Fibroblast of the aortic adventitia (primary cell): ENCODE measurements at places on chromosomes 5 and 9. TPM values are rescaled to one million over a fixed set of nuclear protein-coding genes. Genes with fewer than 3 reads are reported as not detected.

DNA sequence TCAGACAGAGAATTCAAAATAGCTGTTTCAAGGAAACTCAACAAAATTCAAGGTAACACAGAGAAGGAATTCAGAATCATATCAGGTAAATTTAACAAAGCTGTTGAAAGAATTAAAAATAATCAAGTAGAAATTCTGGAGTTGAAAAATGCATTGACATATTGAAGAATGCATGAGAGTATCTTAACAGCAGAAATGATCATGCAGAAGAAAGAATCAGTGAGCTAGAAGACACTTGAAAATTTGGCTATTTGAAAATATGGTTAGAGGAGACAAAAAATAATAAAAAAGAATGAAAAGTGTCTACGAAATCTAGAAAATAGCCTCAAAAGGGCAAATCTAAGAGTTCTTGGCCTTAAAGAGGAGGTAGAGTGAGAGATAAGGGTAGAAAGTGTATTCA, 22.9 kb downstream of the LMBRD2 start:
- no peak for DNase-seq

DNA sequence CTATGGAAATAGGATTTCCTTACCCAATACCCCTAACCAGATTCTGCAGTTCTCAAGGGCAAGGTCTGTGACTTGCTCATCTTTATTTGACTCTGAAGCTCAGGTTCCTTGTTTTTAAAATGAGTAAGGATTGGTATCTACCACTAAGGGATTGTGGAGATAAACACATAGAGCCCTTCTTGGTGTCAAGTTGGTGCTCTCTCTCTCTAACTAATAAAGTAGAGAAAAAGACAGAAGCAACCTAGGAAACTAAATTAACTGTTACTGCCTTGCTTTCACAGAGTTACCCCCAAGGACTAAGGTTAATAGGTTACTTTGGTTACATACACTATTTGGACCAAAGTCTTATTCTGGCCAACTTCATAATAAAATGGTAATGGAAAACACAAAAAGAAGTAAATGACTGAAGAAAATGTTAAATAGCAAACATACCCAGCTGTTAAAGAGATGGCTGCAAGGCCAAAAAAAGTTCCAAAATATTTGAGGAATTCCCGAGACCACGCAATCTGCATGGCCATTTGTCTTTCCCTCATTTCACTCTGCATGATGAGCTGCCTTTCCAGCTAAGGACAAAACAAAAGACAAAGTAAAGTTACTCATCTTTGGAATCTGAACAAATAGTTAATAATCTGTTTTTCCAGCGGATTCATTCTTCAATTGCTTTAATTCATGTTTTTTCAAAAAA, 21.8 kb upstream of the RLN1 start:
- peak; percentile 16 for DNase-seq

- DNase-seq = no peak
These were observed 105.1 kb downstream of the SLC24A2 start for GRCh38 chr9:19683715-19684114.

- DNase-seq = no peak
These were observed 13.7 kb downstream of the RNF14 start for GRCh38 chr5:141982626-141983025.

DNA sequence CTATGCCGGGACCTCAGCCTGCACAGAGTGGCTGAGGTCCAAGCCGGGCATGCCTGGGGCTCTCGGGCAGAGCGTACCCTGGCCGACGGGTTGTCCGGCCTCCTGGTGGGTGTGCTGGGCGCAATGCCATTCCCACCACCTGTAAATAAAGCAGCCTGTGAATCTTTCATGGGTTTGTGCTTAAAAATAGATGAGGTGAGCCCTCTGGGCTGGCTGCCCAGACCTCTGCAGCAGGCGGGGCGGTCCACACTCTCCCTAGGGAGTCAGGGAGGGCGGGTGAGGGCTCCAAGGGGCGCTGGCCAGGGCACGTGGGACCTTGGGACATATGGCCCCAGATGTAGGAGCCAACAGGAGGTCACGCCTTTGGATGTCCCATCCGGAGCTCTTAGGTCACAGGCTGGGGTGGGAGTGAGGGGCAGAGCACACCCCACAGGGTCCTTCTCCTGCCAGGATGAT, 3.6 kb upstream of the AGPAT2 start:
- DNase-seq = no peak

- no peak for DNase-seq
These were observed 46.3 kb downstream of the SRFBP1 start for GRCh38 chr5:122008061-122008460.

GRCh38 chr5:134086943-134087305, 27.6 kb upstream of the TCF7 start:
- DNase-seq = no peak

DNA sequence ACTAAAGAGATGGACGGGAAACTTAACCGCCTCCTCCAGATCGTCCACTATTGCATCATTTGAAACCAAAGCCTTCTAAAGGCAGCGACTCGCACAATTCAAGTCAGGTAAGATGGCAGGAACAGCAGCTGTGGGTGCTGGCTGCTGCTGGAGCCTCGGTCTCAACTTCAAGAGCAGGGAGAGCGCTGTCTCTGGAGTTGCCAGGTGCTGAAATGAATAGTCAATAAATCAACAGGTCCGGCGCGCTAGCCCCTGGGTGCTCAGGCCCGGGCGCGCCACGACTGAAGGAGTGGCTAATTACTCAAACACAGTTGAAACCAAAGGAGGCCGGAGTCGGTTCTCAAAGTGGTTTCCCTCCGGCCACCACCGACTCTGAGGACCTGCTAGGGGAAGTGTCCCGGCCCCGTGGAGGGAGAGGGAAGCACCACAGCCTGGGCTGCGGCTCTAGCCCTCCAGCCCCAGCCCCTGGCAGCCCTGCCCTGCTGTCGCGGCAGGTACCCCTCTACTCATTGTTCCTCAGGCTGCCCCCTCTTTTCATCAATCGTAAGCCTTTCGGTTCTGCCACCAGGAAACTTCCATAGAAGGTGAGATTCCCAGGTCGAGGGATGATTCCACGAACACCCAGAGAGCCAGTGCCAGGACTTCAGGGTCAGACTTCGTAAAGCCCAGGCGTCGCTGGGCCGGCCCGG, 804 bp downstream of the TTC39B start:
- peak; percentile 49 for DNase-seq

DNA sequence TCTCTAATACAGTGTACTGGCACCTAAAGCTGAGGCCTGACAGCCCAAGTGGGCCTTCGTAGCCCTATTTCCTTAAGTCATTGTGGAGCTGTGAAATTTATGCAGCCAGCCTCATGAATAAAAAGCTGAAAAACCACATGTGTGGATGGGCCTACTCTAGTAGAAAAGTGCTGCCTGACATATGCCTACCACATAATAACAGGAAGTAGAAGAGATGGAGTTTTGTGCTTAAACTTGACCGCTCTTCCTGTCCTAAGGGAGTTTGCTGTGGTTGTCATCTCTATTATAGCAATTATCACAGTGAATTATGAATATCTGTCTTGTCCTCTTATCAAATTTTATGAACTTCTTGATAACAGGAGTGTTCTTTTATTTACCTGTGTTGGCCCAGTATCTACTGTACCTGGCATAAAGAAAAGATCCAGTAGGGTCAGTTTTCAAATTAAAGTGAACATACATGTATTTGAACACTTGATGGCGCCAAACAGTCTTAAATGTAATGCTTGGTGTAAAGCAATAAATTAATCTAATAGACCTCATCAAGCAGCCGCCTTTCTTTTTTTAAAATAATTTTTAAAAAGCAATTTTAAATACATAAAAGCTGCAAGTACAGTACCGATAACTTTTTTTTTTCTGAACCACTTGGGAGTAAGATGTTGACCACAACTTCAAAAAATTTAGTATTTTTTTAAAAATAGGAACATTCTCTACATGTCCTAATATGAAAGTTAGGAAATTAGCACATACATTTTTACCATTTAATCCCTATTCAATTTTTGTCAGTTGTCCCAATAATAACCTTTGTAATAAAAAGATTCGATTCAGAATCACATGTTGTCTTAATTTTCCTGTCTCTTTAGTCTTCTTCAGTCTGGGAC, 51.0 kb downstream of the FKTN start:
- DNase-seq = peak; percentile 70

DNA sequence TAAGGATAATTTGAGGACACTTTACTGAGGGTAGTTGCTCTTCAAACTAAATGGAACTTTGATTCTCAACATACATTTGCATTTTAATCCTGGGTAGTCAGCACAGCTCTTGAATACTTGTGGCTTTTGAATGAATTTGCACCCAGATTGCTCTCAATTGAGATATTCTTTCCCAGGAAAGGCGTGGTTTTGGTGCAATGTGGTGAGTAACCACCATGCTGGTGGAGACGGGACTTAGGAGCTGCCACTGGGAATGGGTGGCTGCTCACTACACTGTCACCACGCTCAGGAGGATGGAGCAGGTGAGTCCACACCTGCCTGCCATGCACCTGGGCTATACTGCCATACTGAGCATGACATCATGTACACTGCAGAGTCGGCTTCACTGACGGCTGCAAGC, 99.2 kb downstream of the IRX1 start:
- no peak for DNase-seq

GRCh38 chr5:107772418-107773310, 101.9 kb upstream of the EFNA5 start:
- DNase-seq = no peak

DNA sequence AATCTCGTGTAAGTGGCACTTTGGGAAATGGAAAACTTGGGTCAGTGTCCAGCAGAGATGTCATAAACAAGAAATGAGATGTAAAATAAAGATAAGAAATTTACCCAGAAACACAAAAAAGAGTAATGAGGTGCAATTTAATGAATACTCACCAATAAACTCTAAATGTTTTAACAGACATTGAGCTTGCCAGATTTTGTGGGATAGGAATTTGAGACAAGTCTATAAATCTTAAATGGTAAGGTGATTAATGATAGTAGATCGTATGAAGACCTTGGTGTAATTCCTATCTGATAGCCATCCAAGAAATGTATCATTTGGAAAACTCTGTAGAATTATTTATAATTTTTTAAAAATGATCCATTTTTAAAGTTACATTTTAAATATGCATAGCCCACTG, 682.4 kb downstream of the MAT2B start:
- no peak for DNase-seq

DNA sequence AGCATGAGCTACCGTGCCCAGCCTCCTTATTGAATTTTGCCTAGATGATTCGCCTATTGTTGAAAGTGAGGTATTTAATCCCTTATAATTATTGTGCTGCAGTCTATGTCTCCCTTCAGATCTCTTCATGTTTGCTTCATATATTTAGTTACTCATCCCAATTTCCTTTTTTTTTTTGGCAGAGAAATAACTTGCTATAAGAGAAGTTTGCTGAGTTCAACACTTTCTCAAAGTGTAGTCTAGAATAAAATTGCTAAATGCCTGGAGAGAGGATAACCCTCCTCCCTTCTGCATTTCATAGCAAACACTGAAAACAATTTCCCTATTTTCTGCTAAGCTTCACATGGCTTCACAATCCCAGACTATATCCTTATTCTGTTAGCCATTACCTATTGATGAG, 136.6 kb upstream of the CD180 start:
- DNase-seq = no peak

GRCh38 chr5:17772232-17772631, 138.0 kb downstream of the TAF11L14 start:
- no peak for DNase-seq

- no peak for DNase-seq
These were observed 24.3 kb downstream of the THBS4 start for GRCh38 chr5:80059354-80059980.

GRCh38 chr5:137415231-137415681, 83.9 kb downstream of the SPOCK1 start:
- peak; percentile 88 for DNase-seq

GRCh38 chr5:115657125-115657880, 31.5 kb upstream of the TMED7 start:
- no peak for DNase-seq

GRCh38 chr5:12093586-12093985, 189.3 kb upstream of the CTNND2 start:
- no peak for DNase-seq

DNA sequence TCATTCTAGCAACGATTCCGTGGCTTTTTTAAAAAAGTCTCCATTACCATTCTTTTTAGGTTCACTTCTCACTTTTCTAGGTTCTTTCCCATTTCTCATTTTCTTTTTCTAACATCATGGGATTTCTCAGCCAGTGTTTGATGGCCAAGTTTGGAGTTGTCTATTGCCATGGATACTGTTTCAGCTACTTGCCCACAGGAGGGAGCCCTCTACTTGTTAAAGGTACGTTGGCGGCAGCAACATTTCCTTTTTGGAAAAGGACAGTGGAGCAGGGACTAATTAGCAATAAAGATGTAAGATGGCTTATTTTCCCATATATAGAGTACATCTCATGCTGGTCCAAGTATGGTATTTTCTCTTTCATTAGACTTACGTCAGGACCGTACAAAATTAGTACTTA, 2257.5 kb upstream of the C9orf72 start:
- DNase-seq = no peak

- no peak for DNase-seq
These were observed 8.5 kb downstream of the POLR3G start for GRCh38 chr5:90483206-90483605.

- no peak for DNase-seq
These were observed 12.1 kb upstream of the HAUS6 start for GRCh38 chr9:19114680-19115270.

Gene EFCAB9
- total RNA-seq = not detected in 2 replicates

Gene IRX2
- total RNA-seq = 0.90 and 3.2 TPM in 2 replicates

Gene PFDN1
- total RNA-seq = 31.2 and 60.2 TPM in 2 replicates

Gene IL5
- total RNA-seq = not detected in 2 replicates

Gene HDAC3
- 48.4 and 51.4 TPM in 2 replicates for total RNA-seq

Gene SPINK6
- total RNA-seq = not detected in 2 replicates

Gene DMRT3
- total RNA-seq = not detected in 2 replicates

Gene FOXB2
- not detected in 2 replicates for total RNA-seq

Gene USP20
- 7.5 and 11.4 TPM in 2 replicates for total RNA-seq

Gene TLX3
- total RNA-seq = not detected in 2 replicates
